NAMALWA (cell line): ENCODE measurements at places on chromosomes 3 and 15.

GRCh38 chr15:27486051-27486450, 515.1 kb downstream of the GABRG3 start:
- no peak for DNase-seq

DNA sequence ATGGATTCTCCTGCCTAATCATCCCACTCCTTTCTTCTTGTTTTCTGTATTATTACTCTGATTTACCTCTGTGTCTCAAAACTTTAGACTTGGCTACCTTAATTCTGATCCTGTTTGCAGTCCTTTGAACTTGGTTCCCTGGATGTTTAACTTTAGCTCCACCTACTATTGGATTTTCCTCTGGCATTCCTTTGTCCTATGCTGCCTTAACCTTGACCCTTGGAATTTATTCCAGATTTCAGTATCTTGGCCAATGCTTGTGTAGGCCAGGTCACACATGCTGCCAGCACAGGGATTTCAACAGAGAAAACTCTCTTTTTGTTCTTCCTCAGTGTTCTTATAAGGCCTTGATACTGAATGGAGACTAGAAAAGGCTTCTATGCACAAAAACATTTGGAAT, 65.0 kb upstream of the DNAJC19 start:
- DNase-seq, result no peak

DNA sequence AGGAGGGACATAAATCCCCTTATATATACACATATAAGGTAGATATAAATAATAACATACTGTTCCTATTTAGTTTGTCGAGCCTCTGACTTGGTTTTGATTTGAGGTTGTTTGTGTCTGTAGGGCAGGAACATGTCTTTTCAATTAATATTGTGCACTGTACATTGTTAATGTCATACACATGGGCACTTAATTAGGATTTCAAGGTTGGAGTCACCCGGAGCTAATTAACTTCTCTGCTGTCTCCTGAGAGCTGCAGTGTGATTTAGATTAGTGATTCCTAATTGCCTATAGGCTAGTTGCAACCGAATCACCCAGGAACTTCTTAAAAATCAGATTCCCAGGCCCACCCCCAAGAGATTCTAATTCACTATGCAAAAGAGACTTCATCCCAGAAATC, 50.4 kb upstream of the FILIP1L start:
- DNase-seq, result no peak

DNA sequence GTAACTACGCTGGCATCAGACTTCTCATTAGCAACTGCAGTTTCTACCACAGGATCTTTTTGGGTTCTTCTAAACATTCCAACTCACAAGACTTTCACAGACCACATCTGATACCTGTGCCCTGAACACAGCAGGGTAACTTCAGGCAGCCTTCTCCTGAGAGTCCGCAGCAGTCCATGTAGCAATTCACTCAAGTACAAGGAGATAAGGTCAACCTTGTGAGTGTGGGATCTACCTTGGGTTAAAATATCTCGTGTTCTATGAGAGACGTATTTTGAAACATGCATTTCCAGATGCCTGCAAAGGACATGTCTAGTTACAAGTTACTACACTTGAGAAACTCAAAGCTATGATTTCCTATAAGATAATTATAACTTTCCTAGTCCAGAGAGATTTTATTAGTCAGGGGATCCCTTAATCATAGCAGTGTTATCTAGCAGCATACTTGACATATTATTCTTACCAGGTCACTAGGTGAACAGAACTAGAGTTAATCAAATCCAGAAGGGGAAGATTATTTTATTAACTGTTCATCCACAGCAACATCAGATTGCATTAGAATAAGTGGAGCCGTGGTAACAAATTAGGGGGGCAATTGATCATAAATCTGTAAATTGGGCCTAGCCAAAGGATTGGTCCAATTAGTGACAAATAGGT, 66.4 kb downstream of the ASTE1 start:
- no peak for DNase-seq

DNA sequence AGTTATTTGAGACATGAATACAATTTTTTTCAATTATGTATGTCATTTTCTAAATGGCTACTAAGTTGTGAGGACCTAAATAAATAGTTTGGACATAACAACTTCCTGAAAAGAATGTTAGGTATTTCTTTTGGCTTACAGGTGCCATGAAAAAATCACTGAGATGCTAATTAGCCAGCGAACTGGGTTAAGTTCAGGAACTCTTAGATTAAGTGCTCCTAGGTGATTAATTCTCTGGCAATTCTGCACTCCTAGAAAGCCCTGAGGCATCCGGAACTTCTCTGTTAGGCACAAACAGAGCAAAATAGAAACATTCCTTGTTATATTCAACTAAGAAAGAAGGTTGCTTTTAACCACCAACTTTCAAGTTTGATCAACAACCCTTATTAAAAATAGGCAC, 192.3 kb downstream of the STAG1 start:
- DNase-seq, result no peak

- no peak for DNase-seq
These were observed 177.1 kb upstream of the PFN2 start for GRCh38 chr3:150147776-150148175.
